ENCODE measurements at places on chromosomes 6 and 20. TPM values are rescaled to one million over a fixed set of nuclear protein-coding genes. Genes with fewer than 3 reads are reported as not detected.

Gene OARD1
- 7.1 TPM for total RNA-seq

Gene CASS4
- total RNA-seq = 0.14 TPM

Gene GNRH2
- 0.59 TPM for total RNA-seq

Gene FNDC11
- total RNA-seq = 0.89 TPM

Gene WFDC8
- total RNA-seq = not detected

Gene RIPOR3
- 1.2 TPM for total RNA-seq

Gene BPIFA1
- not detected for total RNA-seq

Gene TFEB
- 5.3 TPM for total RNA-seq

Gene NKX2-4
- total RNA-seq = not detected

Gene NR2E1
- not detected for total RNA-seq

Gene ZSCAN31
- total RNA-seq = 1.8 TPM

Gene BEND6
- total RNA-seq = 14.3 TPM

Gene MRAP2
- 0.59 TPM for total RNA-seq

Gene CTAGE9
- total RNA-seq = not detected

Gene HEY2
- 0.05 TPM for total RNA-seq

Gene CPXM1
- total RNA-seq = 3.9 TPM

Gene APCDD1L
- 92.5 TPM for total RNA-seq

Gene ARMC12
- total RNA-seq = 0.42 TPM

Gene MUC22
- not detected for total RNA-seq

Gene NELFCD
- 51.3 TPM for total RNA-seq

Gene LY6G6F
- total RNA-seq = not detected

Gene ABHD12
- 39.2 TPM for total RNA-seq

Gene KCNK17
- not detected for total RNA-seq

Gene NXT1
- total RNA-seq = 20.1 TPM

Gene ACTL10
- total RNA-seq = 2.7 TPM

Gene TDRD6
- total RNA-seq = 0.05 TPM

Gene SASH1
- total RNA-seq = 27.9 TPM

Gene TRIM31
- total RNA-seq = not detected

Gene TMC2
- not detected for total RNA-seq

Gene DYNLRB1
- 34.7 TPM for total RNA-seq

Gene DNAH8
- total RNA-seq = not detected

Gene OR2H1
- not detected for total RNA-seq

Gene IP6K3
- total RNA-seq = 1.1 TPM

Gene MAP3K4
- 28.6 TPM for total RNA-seq

Gene TGM3
- total RNA-seq = not detected

Gene MGME1
- total RNA-seq = 5.6 TPM

Gene MYLK2
- not detected for total RNA-seq

Gene EFCAB8
- under 0.01 TPM for total RNA-seq

Gene C2
- total RNA-seq = 0.42 TPM

Gene IL17A
- total RNA-seq = not detected

Gene TTBK1
- total RNA-seq = 0.05 TPM

Gene OOEP
- total RNA-seq = not detected

Gene SLC22A7
- not detected for total RNA-seq

Gene DSP
- 9.2 TPM for total RNA-seq

Gene GTF2H4
- total RNA-seq = 12.5 TPM

Gene FKBP1C
- total RNA-seq = 0.46 TPM

Gene TPD52L2
- 187 TPM for total RNA-seq

Gene ZC3H12D
- total RNA-seq = 0.30 TPM

Gene LY6G5B
- 2.9 TPM for total RNA-seq

Gene C6orf52
- 0.30 TPM for total RNA-seq

Gene FLRT3
- total RNA-seq = 24.3 TPM

Gene CRIP3
- not detected for total RNA-seq

Gene KAT14
- 15.1 TPM for total RNA-seq

Gene PTCRA
- total RNA-seq = not detected

Gene KCNB1
- total RNA-seq = not detected
